ENCODE measurements at places on chromosomes 1 and 21.

DNA sequence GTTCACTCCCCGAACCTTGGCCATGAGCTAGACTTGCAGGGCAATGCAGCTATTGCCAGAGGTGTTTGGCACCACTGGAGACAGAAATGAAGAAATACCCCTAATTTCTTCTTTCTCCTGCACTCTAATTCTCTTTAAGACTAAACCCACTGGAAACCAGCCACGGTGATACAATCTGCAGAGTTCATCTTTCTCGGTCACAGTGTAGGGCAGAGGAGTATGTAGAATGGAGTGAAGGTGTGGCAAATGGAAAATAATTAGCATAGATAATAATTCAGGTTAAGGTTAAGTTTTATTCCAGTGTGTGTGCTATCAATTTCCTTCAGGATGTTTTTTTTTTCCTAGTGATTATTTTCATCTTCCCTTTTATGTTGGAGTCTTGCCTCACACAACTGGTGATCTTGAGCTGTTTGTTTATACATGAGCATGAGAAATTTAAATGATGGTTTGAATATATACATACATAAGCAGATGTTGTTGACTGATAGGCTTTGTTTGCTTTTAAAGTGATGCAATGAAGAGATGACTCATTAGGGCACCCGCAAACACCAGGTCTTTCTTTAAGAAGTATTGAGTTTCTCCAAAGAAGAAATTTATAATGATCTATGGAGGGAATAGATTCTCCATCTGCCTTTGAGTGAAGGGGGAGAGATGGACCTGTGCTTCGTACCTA is 81.9 kb downstream of the SPATA17 start:
- DNase-seq: no peak

DNA sequence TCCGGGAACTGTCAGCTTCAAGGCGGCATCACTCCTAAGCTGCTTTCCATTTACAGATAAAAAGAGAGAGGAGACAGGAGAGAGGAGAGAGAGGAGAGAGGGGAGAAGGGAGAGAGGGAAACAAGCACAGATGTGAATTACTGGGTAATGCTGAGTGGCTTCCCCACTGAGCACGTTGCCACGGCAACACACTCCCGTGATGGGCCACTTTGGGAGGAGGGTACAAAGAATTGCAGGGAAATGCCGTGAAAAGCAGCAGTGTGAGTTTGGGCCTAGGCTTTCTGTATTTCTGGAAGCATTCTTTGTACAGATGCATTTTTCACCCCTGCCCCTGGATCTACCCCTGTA is 128.0 kb upstream of the IRF2BP2 start:
- DNase-seq: no peak

- no peak for DNase-seq
These were observed 22.2 kb downstream of the C1orf21 start for GRCh38 chr1:184409011-184409410.

GRCh38 chr1:14897080-14897449 is 256.5 kb upstream of the TMEM51 start:
- no peak for DNase-seq

GRCh38 chr1:163307479-163308171 is 14.1 kb upstream of the NUF2 start:
- peak; percentile 26 for DNase-seq

- no peak for DNase-seq
These were observed 10.4 kb upstream of the GJA9 start for GRCh38 chr1:38891753-38892152.

GRCh38 chr1:60822252-60822651 is 260.1 kb upstream of the NFIA start:
- DNase-seq: no peak

Data from amniotic stem cell (primary cell).